Muscle of back (tissue), 13 donors: ENCODE measurements at places on chromosomes 1 and 21. TPM values are rescaled to one million over a fixed set of nuclear protein-coding genes. Genes with fewer than 3 reads are reported as not detected.

Gene STUM
- 8.7 TPM for polyA plus RNA-seq

DNA sequence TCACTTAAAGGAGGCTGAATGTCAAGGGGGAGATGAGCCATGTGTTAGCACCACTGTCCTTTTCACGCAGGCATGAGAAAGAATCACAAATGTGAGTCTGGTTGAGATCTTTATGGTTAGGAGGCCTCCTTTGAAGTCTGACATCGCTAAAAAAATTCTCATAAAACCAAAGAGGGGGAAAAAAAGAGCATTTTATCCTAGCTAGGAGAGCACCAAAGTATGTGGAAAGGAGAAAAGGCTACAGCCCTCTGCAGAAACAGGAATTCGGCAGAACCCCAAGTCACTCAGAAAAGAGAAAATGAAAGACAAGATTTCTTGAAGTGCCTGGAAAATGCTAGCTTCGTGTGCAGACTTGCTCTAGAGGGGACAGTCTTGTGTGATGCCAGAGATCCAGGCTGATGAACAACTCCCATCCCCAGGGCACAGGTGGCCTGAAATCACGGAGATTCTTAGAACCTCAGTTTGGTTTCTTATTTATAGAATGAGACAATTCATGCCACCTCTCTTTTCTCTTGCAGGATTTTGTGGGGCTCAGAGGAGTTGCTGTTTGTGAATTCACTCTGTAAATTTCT is 61.5 kb downstream of the RUNX1 start:
- no peak for DNase-seq

Gene PHTF1
- 13.7 TPM for polyA plus RNA-seq

- DNase-seq: no peak
Measured at GRCh38 chr1:147185432-147185831, 13.2 kb upstream of the PRKAB2 start.

GRCh38 chr1:17340358-17340757 is 31.6 kb upstream of the PADI6 start:
- DNase-seq: no peak

Gene OR2L3
- polyA plus RNA-seq: not detected

DNA sequence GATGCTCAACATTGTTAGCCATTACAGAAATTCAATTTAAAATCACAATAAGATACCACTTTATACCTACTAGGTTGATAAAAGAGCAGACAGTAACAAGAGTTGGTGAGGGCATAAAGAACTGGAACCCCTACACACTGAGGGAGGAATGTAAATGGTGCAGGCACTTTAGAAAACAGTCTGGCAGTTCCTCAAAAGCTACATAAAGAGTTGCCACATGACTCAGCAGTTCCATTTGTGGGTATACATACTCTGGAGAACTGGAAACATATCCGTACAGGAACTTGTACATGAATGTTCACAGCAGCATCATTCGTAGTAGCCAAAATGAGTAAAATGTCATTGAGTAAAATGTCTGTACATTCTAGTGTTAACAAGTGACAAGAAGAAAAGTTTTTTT is 17.0 kb downstream of the NSL1 start:
- no peak for DNase-seq

DNA sequence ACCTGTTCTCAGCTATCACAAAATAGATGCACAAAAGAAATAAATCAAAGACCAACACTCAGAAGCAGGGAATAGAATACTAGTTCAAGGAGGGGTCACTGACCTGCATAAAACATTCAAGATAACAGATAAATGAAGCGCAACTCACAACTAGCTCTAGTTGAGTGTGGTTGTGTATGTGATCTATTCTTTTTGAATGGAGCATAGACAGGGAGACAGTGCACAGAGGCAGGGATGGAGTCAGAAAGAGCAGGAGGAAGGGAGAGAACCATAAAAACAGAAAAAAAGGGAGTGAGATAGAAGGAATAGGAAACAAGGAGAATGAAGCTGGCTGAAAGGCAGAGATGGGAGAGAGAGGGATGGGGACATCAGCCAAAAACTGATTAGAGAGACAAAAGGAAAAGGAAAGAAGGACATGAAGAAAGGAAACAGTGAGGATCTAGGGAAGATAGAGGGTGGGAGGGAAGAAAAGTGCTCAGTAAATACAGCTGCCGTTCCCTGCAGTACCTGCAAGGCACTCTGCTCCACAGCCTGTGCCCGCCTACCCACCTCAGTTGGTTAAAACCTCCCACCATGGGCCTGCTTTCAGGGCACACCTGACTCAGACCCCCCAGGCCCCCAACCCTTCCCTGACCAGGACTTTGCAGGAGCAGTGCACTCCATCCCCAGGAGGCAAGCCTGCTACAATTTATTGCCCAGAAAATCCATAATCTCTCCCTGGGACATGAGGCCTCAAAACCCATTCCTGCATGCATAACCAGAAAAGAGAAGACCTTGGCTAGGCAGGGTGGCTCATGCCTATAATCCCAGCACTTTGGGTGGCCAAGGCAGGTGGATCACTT is 385.2 kb upstream of the POU3F1 start:
- DNase-seq: no peak

Gene CNTN2
- 1.0 TPM for polyA plus RNA-seq

DNA sequence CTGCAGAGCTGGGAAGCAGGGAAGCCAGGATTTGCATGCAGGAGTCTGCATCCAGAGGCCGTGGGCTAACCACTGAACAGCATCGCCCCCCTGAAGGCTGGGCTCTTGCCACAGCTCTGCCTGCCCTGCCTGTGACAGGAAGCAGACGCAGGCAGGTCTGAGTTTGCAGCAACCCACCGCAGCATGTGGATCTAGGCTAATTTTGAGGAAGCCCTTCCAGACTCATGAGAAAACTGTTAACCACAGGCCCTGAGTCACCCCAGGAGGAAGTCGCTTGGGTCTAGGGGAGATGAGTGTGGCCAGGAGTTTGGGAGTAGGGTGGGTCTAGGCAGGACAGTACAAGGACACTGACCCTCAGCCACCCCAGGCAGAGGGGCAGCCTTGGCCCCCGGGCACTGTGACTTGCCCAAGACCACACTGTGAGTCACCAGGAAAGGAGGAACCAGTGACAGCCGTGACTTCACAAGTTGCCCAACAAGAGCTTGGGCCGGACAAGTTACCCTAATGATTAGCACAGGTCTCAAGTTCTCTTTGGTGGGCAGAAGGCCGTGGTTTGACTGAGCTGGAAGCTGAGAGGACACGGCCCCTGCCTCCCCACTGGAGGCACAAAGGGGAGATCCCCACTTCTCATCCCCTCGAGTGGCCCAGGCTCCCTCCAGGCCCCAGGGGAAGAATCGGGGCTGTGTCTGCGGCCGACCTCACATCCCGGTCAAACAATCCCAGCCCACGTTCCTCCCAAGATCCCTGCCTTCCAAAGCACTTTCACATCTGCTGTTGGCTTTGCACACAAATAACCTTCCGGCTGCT is 826 bp downstream of the LAPTM5 start:
- DNase-seq: peak; percentile 72

DNA sequence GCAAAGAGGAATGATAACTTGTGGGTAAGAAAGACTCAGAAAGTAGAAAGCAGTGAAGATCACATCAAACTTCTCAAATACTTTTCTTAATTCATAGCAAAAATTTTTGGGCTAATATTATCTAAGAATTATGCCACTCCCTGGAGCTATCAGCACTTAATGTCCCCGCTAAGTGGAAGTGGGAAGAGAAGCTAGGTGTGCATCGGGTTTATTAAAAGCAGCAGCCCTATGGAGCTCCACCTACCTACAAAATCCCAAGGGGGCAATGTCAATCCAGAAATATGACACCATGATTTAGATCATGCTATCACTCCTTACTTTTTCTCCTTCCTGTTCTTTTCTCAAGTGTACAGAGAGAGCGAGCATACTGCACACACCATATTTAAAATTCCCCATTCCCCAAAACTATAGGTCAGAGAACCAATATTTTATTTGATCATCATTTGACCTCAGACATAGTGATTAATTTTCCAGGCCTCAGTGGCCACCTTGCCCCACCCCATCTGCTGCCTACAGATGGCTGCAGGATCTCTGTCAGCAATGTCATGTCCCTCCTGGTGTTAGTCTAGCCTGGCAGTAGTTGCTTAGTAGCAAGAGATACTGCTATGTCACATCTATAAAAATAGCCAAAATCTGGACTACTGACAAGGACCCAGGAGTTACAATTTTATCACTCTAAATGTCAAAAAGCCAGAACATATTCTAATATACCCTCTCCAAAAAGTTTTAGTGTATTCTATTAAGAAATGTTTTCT is 66.6 kb downstream of the MAP3K21 start:
- DNase-seq: no peak

DNA sequence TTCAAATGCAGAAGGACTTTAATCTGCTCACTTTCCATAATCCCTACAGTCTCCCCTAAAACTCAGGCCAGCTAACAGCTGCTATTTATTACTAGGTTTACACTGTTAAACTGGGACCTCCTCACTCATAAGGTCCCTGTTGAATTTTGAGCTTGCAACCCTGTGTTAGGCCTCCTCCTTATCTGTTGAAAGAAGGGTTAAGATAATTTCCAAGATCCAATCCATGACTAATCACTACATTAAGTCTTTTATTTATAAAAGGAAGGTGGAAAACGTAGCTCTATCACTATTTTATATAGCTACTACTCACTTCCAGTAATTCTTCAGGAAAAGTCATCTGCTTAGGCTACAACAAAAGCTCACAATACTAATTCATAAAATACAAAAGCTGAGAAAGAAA is 79.5 kb downstream of the EVI5 start:
- peak; percentile 12 for DNase-seq

Gene COPA
- 132 TPM for polyA plus RNA-seq

- no peak for DNase-seq
Measured at GRCh38 chr21:42299324-42300044, 15.7 kb downstream of the TFF3 start.
